Neural crest cell (in vitro differentiated cells): ENCODE measurements at places on chromosomes 2 and 18.

GRCh38 chr2:11588228-11589110, 54.6 kb downstream of the GREB1 start:
- DNase-seq: no peak

DNA sequence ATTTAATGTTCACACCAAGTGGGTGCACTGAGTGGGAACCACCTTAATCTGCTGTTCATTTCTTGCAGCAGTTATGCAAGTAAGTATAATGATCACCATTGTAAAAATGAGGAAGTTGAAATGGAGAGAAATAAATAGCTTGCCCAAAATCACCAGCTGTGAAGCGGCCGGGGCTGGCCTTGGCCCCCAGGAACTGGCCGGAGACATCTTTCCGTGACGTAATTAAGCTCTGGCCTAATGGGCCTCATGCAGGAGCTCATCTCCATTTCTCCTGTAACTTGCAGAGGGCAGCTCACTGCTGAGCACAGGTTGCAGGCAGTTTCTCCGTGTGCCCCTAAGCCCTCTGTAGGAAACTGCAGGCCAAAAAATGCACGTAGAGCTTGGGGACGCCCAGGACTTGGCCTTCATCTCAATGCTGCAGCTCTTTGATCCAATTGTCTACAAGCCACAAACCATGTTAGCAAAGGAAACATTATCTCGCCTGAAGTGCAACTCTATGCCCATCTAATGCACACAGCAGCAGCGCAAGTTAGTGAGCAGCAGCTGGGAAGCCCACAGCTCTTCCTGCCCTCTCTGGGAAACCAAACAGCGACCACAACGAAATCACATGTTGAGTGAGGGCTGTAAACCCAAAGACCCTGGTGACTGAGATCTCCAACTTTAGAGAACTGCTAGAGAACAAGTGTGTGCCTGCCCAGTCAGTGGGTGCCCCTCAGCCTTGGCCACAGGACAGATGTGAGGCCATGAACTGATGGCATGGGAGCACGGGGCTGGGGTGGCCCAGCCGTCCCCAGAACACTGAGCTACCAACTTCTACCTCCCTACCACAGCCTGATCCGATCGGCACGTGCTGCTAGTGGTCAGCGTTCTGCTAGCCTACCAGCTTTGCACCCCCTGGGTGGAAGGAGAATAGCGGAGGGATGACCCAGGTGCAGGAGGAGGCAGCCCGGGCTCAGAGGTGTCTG, 28.8 kb downstream of the APCDD1 start:
- DNase-seq: no peak

DNA sequence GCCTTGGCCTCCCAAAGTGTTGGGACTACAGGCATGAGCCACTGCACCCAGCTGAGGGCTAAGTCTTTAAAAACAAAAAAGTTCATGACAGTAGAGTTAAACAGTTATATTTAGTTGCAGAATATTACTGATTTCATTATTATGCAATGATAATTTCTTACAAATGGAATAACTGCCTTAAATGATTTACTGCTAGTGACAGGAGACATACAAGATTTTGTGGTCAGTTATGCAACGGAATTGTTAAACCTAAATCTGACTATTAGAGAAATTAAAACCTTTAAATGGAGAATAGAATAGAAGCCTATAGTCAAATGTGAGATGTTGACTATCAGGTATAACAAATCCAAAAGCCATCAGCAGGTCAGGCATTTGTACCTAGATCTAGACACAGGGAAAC, 10.3 kb upstream of the DNAJC10 start:
- no peak for DNase-seq

DNA sequence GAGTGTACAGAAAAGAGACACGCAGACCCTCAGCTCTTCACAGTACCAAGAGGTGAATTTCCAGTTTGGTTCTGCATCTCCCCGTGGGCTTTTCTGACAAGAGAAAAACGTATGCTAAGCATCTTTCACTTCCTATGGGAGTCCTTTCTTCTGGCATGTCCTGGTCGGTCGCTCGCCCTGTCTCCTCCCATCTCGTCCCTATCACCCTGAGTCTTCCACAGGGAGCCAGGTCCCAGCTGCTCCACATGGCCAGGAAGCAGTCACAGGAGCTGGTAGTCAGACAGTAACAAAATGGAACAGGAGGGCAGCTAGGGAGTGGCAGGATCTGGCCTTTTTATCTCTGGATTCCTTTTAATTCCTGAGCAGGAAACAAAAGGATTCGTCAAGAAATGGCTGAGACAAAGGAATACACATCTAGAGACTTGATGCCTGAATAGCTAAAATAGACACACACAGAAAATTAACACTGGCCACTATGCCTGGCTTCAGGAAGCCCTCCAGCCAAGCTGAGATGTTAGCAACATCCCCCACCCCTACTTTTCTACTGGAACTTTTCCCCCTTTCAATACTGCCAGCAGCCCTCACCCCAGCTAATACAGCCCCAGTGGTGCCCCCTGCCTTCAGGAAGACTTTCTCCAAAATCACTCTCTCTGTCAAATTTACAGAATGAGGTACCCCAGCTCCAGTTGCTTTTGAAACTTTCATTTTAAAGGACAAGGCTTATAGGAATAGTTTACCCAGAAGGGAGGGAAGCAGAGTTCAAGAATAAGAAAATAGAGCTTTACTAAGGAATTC, 136.1 kb downstream of the DNER start:
- DNase-seq: no peak

DNA sequence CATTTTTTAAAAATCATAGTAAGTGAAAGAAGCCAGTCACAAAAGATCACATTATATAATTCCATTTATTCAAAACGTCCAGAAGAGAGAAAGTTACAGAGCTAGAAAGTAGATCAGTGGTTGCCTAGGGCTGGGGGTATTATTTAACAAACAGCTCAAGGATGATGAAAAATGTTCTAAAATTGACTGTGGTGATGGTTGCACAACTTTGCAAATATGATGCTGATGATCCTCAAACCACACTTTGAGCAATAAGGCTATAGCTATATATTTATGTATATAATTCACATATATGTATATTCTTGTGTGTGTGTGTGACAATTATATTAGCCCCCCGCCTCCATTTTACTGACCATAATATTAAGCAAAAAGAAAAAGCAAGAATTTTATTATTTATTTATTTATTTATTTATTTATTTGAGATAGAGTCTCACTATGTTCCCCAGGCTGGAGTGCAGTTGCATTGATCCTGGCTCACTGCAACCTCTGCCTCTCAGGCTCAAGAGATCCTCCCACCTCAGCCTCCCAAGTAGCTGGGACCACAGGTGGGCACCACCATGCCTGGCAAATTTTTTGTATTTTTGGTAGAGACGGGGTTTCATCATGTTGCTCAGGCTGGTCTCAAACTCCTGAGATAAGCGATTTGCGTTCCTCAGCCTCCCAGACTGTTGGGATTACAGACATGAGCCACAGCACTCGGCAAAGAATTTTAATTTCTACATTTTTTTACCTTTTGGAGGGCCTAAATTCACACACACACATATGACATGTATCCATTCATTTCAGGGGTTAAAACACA, 1.9 kb downstream of the WDR12 start:
- no peak for DNase-seq
